ENCODE measurements at places on chromosomes 3 and 15.

DNA sequence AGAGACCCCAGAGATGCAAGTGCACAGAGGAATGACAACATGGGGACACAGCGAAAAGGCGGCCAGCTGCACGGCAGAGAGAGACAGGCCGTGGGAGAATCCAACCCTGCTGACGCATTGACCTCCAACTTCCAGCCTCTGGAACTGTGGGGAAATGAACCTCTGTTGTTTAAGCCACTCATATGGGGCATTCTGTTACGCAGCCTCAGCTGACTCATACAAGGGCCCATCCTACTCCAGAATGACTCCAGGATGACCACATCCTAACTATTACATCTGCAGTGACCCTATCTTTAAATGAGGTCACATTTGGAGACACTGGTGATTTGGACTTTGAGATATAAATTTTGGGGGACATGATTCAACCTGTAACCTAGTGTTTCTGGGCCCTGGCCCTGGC is 44.0 kb downstream of the KLF15 start:
- DNase-seq = no peak

DNA sequence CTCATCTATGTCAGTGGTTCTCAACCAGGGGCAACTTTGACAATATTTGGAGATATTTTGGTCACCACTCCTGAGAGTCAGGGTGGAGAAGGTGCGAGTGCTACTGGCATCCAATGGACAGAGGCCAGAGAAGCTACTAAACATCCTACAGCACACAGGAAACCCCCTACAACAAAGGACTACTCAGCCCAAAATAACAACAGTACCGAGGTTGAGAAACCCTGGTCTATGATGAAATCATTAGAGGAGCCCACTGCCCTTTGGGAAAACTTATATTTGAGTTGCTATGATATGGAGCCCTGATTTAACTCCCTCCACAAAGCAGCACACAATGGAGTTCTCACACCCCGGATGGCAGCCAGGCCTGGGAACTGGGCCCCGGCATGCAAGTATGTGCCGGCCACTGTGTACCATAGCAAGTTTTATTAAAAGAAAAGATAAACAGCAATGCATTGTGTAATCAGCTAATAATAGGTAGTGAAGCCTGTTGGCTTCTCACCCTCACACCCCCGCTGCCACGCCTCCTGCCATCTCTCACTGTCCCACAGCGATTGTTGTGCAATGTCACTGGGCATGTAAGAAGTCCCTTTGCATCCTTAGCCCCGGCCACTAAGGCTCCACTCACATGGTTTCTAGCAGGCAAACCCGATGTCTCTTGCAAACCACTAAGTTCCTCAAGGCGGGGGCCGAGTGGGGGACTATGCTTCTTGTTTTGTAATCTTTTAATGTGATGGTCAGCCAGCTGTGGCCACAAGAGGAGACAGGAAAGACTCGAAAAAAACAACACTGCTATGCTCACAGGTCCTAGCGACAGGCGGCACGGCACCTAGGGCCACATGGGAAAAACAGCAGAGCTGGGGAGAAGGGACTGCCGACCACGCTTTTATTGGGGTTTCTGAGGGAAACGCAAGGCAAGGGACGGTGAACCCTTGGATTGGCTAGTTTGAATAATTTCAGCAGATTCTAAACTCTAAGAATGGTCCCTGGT is 110.0 kb downstream of the AQP9 start:
- DNase-seq = peak; percentile 90

- no peak for DNase-seq
Observed at GRCh38 chr3:197186887-197187588, 111.4 kb downstream of the DLG1 start.

DNA sequence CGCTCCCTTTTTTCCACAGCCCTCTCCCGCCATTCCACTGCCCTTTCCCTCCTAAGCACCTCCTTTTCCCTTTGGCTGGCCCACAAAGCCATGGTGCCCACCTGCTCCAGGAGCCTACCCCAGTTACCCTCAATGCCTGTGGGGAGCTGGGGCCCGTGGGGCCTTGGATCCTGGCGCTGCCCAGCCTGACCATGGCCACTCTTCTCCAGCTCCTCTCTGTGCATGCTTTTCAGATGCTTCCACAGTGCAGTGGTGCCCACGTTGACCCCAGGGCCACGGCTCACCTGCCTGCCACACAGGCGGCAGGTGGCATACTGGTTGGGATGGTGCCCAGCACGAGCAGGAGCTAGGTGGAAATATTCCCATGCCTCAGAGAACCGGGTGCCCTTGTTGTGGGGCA is 1.5 kb downstream of the ZBED2 start:
- no peak for DNase-seq

- DNase-seq = no peak
Observed at GRCh38 chr15:37143351-37143750, 43.0 kb upstream of the MEIS2 start.

DNA sequence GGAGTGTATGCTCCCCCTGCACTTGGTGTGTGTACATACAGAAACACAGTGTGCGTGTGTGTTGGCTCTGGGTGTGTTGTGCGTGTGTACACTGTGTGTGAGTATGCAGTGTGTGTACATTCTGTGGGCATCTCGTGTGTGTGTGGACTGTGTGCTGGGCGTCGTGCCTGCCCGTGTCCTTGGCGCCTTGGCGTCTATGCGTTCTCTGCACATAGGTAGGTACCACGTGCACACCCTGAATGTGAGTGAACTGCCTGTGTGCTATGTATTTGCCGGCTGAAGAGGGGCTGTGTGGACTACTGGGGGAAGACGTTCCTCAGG is 481 bp upstream of the ECE2 start:
- DNase-seq = no peak

GRCh38 chr3:69400683-69401082 is 14.8 kb upstream of the FRMD4B start:
- no peak for DNase-seq

DNA sequence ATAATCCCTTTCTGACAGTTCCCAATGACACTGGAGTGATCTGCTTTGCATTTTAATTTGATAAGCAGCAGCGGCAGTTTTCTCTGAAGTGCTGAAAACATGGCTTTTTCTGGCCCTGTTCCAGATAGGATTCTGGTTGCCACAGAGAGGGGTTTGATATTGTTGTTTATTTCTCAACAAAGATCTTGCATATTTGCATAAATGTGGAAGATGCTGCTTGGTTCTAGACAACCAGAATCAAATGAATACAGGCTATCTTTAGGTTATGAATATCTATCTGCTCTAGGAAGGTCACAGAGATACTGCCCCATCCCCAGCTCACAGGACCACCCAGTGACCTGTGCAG is 137.1 kb downstream of the ZNF609 start:
- no peak for DNase-seq

- no peak for DNase-seq
Observed at GRCh38 chr3:149554826-149555225, 80.3 kb downstream of the TM4SF4 start.

DNA sequence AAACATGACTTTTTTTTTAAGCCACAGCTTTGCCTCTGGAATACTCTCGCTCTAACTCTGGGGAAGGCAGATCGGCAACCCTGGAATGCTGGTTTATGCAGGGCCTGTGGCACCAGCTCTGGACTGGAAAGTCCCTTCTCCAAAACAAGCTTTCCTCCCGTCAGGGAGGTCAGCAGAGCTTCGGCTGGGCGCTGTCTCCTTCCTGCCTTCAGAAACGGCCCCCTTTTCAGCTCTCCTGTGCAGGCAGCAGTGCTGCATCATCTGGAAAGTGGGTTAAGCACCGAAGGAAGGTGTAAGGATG is 42.7 kb upstream of the SKOR1 start:
- no peak for DNase-seq

DNA sequence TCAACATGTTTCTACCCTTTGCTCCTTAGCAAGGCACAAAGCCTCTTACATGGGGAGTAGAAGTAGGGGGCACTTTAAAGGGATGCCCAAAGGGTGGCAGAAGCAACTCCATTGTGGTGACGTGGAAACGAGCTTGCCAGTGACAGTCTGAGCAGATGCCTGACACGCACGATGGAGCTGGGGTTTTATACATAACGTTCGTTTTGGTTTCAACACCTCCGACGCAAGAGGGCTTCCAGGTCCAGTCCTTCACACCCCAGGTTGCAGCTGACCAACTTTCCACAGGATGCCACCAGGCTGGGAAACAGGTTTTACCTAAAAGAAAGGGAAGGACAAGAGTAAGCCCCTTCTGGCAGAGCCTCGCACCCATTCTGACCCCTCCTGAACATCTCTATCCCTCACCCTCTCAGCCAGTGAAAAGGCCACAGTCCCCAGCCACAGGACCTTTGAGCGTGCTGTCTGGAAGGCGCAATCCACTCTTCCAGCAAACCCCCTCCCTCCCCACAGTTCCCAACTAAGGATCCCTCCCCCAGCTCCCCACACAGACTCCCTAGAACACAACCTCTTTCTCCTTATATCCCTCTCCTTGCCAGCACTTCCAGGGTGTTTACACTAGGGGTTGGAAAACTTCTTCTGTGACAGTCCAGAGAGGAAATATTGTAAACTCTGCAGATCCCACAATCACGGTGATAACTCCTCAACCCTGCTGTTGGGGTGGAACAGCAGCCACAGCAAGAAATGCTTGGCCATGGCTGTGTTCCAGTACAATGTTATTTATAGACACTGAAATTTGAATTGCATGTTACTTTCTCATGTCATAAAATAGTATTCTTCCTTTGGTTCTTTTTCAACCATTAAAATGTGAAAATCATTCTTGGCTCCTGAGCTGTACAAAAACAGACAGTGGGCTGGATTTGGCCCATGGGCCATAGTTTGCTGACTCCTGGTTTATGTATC is 36.2 kb downstream of the FAM174B start:
- DNase-seq = no peak

GRCh38 chr15:67911727-67912126 is 71.9 kb upstream of the RNU6-1 start:
- DNase-seq = no peak

GRCh38 chr3:122640437-122640999 is 40.1 kb upstream of the PARP14 start:
- DNase-seq = no peak

GRCh38 chr15:26325495-26325894 is 447.4 kb downstream of the GABRB3 start:
- no peak for DNase-seq

GRCh38 chr3:16370872-16371740 is 106.1 kb downstream of the OXNAD1 start:
- DNase-seq = no peak

GRCh38 chr3:172787746-172788145 is 37.2 kb downstream of the ECT2 start:
- DNase-seq = no peak

- DNase-seq = no peak
Observed at GRCh38 chr3:66803206-66803605, 194.9 kb upstream of the KBTBD8 start.

DNA sequence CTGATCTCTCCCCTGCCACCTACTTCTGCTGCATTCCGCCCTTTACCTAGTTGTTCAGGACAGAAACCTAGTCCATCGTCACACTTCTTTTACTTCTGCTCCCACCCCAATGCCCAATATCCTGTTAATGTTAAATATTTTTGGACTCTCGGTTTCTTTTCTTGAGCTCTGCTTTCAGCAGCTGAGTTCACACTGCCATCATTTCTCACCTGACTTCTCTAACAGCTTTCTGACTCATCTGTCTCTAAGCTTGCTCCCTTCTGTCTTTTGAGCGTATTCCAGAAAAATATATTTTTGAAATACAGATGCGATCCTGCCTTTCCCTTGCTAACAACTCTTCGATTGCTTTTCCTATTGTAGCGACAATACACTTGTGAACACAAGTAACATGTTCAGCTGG is 183.4 kb downstream of the KLHL25 start:
- no peak for DNase-seq

GRCh38 chr15:65082303-65082953 is 5.9 kb downstream of the KBTBD13 start:
- no peak for DNase-seq

GRCh38 chr3:151871639-151872468 is 1.6 kb upstream of the SUCNR1 start:
- no peak for DNase-seq

GRCh38 chr3:153633407-153633806 is 471.4 kb downstream of the RAP2B start:
- no peak for DNase-seq

DNA sequence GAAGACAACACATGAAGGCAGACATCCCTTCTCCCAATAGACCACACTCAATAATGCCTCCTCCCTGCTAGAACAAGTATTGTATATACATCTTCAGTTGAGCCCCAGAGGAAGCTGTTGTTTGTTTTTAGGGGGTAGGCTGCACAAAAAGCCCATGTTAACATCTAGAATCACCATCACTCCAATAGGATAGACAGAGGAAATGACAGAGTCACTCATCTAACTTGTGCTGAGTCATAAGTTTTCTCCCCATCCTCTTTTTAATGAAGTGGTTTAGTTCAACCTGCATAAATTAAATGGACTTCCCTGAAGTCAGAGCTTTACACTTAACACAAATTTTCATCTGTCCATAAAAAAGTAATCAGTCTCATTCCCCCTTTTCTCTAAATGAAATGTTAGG is 122.9 kb upstream of the SPATA12 start:
- DNase-seq = no peak

DNA sequence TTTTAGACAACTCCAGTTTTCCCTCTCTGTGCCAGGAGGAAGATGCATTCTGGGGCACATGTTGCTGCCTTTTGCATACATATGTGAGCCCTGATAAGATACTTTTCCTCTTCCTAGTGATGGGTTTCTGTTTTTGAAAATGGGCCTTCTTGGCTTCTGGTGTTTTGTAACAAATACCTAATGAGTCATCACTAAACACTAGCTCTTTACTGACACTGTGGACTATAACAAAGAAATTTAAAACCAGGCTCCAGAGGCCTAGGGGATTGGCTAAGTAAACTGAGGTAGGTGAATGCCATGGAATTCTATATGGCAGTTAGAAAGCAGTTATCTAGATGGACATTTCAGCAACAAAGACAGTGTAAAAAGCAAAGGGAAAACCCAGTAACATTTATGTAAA is 93.4 kb upstream of the NR2E3 start:
- DNase-seq = no peak

GRCh38 chr3:104909198-104909597 is 457.5 kb upstream of the ALCAM start:
- no peak for DNase-seq

GRCh38 chr15:100880139-100880896 is 687 bp downstream of the ALDH1A3 start:
- no peak for DNase-seq

- no peak for DNase-seq
Observed at GRCh38 chr3:59764171-59764570, 714.3 kb upstream of the CFAP20DC start.

GRCh38 chr15:99994849-99995248 is 261.6 kb upstream of the LYSMD4 start:
- peak; percentile 3 for DNase-seq

DNA sequence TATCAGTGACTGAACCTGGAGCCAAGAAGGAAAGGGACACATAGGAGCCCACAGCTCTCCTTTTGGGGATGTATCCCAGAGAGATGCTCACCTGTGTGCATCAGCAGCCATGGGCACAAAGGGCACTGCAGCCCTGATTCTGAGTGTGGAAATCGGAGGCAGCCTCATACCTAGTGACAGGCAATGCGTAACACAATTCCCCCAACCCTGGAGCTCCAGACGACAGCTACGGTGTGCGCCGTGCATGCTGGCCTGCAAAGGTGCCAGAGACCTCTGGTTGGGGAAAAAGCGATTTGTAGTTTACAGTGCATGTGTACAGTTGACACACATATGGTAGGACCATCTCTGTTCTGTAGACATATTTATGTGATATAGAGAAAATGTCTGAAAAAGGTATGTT is 59.0 kb upstream of the PLXNA1 start:
- DNase-seq = no peak
